ENCODE measurements at places on chromosomes 1 and 21. TPM values are rescaled to one million over a fixed set of nuclear protein-coding genes. Genes with fewer than 3 reads are reported as not detected.

The AKNAD1 gene
- total RNA-seq: 0.84 TPM

The TNFRSF14 gene
- 26.6 TPM for total RNA-seq

The GSTM1 gene
- not detected for total RNA-seq

The HSPB7 gene
- 144 TPM for total RNA-seq

The SLC16A4 gene
- total RNA-seq: 9.7 TPM

The NR5A2 gene
- total RNA-seq: 3.7 TPM

The RNPEP gene
- total RNA-seq: 37.2 TPM

The POU2F1 gene
- 15.1 TPM for total RNA-seq

The RPS8 gene
- total RNA-seq: 2,684 TPM

GRCh38 chr1:47710329-47711071, 272.7 kb downstream of the FOXD2 start:
- DNase-seq: peak; percentile 79

- DNase-seq: no peak
Measured at GRCh38 chr21:29342363-29342957, 43.7 kb downstream of the BACH1 start.

DNA sequence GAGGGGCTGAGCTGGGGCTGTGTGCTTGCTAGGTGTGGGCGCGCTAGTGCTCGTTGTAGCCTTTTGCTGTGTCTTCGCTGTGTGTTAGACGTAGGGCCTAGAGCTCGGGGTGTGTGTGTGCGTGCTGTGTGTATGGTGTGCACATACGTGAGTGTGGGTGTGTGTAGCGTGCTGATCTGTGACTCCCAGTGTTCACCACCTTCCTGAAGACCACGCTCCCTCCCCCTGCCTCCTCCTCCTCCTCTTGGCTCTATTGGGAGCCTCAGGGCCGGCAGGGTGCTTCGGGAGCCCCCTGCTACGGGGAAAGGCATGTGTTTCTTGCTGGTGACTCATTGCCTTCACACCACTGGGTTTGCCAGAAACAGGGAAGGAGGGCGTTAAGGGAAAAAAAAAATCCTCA, 9.4 kb upstream of the KCNC4 start:
- no peak for DNase-seq

- DNase-seq: no peak
Measured at GRCh38 chr1:115275216-115275615, 62.8 kb downstream of the NGF start.

DNA sequence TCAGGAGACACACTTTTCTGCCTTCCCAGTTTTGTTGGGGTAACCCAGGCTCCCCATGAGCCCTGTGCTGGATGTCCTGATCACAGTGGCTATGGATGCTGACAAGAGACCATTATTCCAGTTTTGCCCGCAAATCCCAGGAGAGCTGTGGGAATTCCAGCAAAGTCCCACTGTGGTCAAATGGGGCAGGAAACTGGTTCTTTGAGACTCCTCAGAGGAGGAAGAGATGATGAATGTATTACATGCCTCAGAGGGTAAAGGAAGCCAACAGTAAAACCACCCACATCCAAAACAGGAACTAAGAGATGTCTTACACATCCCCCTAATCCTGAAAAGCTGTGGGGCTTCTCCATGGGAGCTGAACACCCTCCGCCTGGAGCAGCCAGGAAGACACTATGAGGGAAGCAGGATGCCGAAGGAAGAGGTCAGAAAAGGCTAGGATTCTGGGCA, 12.8 kb upstream of the MPZL1 start:
- no peak for DNase-seq

GRCh38 chr1:40078512-40079333, 18.3 kb downstream of the PPT1 start:
- no peak for DNase-seq

DNA sequence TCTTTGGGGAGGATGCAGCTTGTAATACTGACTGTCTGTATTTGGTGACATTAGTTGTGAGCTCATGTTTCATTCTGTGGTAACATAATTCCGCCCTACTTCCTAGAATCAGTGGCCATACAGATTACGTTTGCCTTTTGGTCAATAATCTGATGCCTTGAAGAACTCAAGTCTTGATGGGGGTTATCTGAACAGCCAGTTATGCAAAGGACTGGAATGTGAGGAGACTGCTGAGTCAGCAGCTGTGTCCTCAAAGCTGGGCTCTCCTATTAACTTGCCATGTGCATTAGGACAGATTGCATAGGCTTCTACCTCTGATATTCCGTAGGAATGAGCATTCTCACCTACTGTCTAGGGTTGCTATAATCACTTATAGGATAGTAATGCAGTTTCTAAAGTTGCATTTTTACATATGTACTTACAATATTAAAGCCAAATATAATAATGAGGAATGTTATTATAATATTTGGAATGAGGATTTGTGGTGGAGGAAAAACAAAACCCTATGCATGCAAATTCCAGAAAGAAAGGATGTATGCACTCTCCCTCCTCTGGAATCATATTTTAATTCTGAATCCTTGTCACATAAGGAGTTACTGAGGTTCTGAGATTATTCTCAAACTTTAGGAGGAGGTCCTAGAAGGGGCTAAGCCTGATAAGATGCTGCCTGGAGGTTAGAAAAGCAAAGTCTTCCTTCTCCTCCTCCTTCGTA, 116.0 kb downstream of the NOS1AP start:
- DNase-seq: no peak

- no peak for DNase-seq
Measured at GRCh38 chr1:88647249-88647645, 36.8 kb upstream of the PKN2 start.

DNA sequence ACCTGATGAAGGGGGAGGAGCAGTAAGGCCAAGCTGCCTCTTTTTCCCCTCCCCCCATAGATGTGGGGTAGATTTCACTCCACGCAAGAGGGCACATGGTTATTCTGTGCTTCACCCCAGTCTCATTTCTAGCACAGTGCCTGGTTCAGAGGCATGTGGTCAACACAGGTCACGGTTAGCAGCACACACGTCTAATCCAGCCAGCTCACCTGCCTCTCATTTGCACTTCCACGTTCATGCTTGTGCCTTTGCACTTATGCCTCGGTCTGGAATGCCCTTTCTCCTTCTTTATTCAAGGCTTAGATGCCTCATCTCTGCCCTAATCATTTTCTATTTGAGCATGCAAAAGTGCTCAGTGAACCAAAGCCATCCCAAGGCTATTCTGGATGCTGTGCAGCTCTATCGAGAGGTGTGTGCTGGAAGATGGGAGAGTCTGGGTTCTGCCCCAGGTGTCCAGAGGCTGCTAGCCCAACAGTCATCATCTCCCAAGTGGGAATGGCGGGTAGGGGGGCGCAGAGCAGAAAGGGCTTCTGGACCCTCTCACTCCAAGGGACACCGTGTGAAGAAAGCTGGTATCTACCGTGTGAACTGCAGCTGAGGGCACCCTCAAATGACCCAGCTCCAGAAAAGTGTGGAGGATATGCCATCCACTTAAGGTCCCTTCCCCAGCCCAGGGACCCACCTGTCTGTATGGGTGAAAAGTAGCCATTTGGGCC, 2.1 kb upstream of the A3GALT2 start:
- no peak for DNase-seq

DNA sequence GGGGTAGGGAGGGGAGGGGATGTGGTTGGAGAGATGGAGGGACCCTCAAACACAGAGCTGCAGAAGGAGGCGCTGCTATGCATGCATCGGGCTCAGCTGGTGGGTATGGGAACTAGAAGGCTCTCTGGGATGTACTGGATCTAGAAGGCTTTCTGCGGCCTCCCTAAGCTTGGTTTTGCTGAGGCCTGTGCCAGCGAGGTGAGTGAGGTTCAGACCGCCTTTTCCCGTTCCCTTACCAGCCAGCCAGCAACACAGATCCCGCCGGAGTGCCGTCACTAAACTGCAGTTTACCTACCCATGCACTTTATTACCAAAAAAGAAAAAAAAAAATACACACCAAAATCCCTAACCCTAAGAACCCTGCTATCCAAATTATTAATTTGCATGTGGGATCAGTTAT, 180.2 kb downstream of the PRDM16 start:
- no peak for DNase-seq

- DNase-seq: no peak
Measured at GRCh38 chr21:33189237-33189636, 40.5 kb upstream of the IFNAR2 start.

- DNase-seq: no peak
Measured at GRCh38 chr1:1240822-1241587, 5.5 kb downstream of the C1QTNF12 start.

DNA sequence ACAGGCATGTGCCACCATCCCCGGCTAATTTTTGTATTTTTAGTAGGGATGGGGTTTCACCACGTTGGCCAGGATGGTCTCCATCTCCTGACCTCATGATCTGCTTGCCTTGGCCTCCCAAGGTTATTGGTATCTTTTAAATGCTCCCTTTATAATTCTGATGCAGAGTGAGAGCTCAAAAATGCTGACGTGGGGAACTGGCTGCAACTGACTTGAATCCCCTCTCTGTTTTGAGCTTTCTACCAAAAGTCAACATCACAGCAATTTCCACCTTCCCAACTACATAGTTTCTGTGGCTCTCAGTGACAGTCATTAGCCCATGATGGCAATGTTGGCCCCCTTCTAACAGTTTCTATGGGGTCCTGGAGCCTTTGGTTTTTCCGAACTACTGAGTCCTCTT, 268.2 kb upstream of the FOXD3 start:
- no peak for DNase-seq

- no peak for DNase-seq
Measured at GRCh38 chr1:10387677-10388386, 11.0 kb upstream of the PGD start.

DNA sequence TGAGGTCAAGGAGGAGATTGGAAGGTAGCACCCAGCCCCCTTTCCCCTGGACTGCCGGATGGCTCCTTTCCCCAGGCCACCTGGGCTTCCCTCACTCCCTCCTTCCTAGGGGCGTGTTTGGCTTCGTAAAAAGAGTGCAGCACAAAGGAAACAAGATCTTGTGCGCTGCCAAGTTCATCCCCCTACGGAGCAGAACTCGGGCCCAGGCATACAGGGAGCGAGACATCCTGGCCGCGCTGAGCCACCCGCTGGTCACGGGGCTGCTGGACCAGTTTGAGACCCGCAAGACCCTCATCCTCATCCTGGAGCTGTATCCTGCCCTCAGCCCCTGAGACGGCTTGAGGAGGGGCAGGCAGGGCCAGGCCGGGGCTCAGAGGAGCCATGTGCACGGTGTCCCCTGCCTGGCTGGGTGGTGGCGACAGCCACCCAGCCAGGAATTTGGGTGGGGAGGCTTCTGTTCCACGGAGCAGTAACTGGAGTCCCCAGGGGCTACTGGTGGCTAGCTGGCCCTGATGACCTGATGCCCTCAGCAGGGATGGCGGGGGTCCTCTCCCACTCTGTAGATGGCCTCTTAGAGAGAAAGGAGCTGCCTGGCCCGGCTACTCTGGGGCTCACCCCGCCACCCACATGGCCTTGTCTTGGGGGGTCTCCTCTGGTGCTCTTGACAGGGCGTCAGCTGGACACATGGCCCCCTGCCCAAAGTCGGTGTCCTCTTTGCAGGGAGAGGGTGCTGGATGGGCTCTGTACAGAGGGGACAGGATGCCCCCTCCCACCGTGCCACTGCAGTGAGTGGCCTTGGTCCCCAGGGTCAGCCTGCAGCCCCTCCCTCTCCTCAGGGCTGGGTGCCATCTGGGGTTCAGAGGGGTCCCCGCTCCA, 39.5 kb downstream of the TRIM11 start:
- no peak for DNase-seq

GRCh38 chr1:170790651-170791071, 126.7 kb downstream of the PRRX1 start:
- no peak for DNase-seq

- DNase-seq: no peak
Measured at GRCh38 chr1:173489149-173489600, 12.0 kb downstream of the PRDX6 start.
